Breast epithelium (tissue), 4 donors: ENCODE measurements at places on chromosomes 7 and 10. TPM values are rescaled to one million over a fixed set of nuclear protein-coding genes. Genes with fewer than 3 reads are reported as not detected.

GRCh38 chr10:127024685-127025435 is 119.6 kb downstream of the DOCK1 start:
- DNase-seq = no peak

DNA sequence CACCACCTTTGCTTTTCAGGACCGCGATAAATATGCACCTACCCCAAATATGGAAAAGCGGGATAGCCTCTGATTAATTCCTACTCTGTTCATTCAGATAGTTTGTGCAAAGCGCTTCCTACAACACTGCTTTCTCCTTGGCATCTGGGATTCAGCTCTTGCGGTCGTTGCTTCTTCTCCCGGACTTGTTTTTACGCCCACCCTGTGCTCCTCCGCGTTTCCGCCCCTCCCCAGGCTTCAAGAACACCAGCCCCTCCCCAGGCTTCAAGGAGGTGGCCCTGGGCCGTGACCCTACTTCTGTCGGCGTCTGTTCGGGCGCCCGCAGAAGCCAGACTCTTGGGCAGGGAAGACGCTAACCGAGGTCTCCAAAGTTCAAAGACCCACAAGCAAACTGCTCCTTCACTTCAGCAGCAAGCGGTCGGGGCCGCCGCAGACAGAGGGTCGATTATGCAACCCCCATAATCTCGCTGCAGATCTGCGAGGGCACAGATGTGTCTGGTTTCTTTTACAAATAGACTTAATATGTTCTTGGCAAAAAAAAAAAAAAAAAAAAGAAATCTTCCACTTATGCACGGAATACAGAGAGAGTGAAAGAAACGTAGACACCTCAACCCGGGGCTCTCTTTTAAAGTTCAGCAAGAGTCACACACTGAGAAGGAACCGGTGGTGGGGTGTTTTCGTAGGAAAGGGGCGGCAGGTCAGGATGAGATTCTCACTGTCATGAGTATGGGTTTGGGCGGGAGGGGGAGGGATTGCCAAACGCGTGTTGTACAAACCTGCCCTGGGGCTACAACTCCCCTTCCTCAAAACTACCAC is 1.9 kb downstream of the DLX5 start:
- DNase-seq = no peak

DNA sequence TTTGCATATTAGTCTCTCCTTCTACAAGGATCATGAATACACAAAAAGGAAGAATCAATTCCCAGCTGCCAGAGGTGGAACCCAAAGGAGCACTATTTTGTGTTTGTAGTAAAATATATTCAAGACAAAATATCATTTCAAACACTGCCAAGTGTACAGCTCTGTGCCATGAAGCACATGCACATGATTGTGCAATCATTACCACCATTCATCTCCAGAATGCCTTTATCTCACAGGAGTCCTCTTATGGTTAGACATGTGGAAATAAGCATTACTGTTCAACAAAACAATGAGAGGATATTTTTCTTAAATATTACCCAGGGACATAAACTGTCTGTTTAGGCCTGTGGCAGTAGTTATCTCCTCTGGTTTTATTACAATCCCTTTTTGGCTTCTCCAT is 151.4 kb upstream of the PPP1R3A start:
- no peak for DNase-seq

DNA sequence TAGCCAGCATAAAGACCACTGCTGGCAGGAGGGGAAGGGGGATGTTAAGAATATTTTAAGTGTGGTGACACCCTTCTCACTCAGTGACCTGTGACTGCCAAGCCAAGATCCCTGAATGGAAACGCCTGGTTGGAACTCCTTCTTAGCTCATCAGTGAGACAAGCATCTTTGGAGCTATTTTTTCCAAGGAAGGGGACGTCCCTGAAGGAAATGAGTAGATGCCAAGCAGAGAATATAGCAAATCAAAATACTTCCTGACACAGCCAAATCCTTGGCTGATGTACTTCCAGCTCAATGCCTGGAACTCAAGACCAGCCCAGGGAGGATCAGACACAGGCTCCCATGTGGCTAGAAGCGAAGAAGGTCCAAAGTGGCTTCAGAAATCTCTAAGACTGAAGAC is 82.2 kb downstream of the SORBS1 start:
- DNase-seq = no peak

- no peak for DNase-seq
Observed at GRCh38 chr7:114450431-114450830, 35.8 kb downstream of the FOXP2 start.

TDRD1 gene
- total RNA-seq = 0.73 TPM

DNA sequence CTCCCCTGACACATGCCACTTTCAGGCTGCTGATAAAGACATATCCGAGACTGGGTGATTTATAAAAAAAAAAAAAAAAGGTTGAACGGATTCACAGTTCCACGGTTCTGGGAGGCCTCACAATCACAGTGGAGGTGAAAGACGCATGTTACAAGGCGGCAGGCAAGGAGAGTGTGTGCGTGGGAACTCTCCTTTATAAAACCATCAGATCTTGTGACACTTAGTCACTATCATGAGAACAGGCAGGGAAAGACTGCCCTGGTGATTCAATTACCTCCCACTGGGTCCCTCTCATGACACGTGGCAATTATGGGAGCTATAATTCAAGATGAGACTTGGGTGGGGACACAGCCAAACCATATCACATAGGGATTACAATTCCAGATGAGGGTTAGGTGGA is 181.5 kb downstream of the TCERG1L start:
- DNase-seq = no peak

- no peak for DNase-seq
Observed at GRCh38 chr7:136140469-136140868, 163.3 kb upstream of the MTPN start.

- no peak for DNase-seq
Observed at GRCh38 chr10:81027223-81027622, 489.5 kb downstream of the SH2D4B start.

BHLHA15 gene
- total RNA-seq = 0.59 TPM

- DNase-seq = no peak
Observed at GRCh38 chr7:68417002-68417401, 1181.3 kb upstream of the AUTS2 start.

DNA sequence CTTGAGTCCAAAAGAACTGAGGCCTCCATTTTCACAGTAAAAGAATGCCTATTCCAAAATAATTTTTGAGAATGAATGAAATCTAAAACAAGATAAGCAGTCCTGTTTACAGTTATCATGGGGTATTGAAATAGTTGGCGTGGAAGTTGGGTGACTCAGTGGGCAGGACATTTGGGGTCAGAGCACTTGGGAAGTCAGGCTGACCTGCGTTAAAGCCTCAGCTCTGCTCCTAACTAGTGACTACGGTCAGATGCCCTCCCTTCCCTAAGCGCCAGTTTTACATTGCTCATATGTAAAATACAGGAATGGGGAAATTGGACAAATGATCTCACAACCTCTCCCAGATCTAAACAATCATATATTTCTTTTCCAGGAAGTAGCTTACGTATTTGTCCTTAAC is 2.3 kb upstream of the PAPSS2 start:
- DNase-seq = no peak

DNA sequence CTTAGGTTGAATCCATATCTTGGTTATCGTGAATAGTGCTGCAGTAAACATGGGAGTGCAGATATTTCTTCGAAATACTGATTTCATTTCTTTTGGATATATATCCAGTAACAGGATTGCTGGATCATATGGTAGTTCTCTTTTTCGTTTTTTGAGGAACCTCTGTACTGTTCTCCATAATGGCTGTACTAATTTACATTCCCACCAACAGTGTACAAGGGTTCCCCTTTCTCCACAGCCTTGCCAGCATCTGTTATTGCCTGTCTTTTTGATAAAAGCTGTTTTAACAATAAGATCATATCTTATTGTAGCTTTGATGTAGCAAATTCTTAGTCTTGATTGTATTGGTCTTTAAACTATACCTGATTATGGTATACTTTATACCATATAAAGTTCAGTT is 45.3 kb downstream of the ZNRF2 start:
- no peak for DNase-seq

CLDN4 gene
- total RNA-seq = 379 TPM

GRCh38 chr7:157460721-157461120 is 123.9 kb downstream of the DNAJB6 start:
- peak; percentile 31 for DNase-seq

GRCh38 chr10:75235375-75236177 is at the start of gene COMTD1:
COMTD1 (minus strand) TSS chr10:75235957; CDS start chr10:75235928, 29 bp downstream.
- peak; percentile 95 for DNase-seq

DNA sequence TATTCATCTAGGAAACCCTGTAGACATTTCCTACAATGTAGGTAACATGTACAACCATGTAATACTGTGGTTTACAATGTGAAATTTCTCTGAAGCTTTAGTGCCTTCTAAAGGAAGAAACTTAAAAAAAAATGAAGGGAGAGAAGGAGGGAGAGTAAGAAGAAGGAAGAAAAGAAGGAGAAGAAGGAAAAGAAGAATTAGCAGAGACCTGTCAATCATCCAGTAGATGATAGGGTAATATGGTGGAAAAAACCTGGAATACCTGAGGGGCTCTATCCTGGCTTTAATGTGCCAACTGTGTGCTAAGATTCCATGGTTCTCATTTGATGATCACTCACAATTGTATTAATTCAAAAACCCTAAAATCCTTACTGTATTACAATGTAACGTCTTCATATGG is 2.6 kb upstream of the LRRN3 start:
- DNase-seq = no peak

MXI1 gene
- total RNA-seq = 137 TPM

DNA sequence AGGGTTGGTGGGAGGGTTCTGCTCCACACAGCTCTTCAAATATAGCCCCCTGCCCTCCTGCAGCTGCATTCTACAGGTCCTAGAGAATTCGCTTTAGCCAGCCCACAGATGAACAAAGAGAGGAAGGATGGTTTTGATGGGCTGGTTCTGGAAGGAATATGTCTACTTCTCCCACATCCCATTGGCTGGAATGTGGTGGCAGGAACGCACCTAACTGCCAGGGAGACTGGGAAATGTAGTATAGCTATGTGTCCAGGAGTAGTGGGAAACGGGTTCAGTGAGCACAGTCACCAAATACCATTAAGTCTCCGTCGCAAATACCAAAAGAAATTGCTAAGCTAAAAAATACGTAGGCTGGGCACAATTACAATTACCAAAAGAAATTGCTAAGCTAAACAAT is 7.3 kb upstream of the PTER start:
- no peak for DNase-seq

PRKAG2 gene
- 32.3 TPM for total RNA-seq

DNA sequence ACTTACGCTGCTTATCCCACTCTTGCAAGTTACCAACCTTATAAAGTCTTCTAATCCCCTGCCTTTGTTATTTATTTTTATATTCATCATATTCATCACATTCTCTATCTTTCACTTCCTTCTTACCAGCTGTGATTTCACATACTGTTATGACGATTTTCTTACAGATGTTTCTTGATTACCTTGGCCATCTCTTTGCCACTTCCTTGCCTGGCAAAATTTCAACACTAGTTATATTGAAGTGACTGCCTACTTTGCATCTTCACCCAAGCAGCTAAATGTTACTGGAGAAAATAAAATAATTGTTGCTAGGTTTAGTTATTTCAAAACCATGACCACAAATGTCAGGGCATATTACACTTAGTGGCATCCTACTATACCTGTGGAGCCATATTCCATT is 8.8 kb upstream of the STEAP4 start:
- no peak for DNase-seq

MYH16 gene
- not detected for total RNA-seq

GRCh38 chr7:45980181-45980905 is 59.3 kb upstream of the IGFBP3 start:
- DNase-seq = no peak

- DNase-seq = no peak
Observed at GRCh38 chr7:106681815-106682495, 21.0 kb upstream of the CCDC71L start.

MGAM2 gene
- total RNA-seq = 2.9 TPM

- no peak for DNase-seq
Observed at GRCh38 chr10:35387768-35388167, 51.5 kb downstream of the CCNY start.

NKX2-3 gene
- 0.15 TPM for total RNA-seq

DNA sequence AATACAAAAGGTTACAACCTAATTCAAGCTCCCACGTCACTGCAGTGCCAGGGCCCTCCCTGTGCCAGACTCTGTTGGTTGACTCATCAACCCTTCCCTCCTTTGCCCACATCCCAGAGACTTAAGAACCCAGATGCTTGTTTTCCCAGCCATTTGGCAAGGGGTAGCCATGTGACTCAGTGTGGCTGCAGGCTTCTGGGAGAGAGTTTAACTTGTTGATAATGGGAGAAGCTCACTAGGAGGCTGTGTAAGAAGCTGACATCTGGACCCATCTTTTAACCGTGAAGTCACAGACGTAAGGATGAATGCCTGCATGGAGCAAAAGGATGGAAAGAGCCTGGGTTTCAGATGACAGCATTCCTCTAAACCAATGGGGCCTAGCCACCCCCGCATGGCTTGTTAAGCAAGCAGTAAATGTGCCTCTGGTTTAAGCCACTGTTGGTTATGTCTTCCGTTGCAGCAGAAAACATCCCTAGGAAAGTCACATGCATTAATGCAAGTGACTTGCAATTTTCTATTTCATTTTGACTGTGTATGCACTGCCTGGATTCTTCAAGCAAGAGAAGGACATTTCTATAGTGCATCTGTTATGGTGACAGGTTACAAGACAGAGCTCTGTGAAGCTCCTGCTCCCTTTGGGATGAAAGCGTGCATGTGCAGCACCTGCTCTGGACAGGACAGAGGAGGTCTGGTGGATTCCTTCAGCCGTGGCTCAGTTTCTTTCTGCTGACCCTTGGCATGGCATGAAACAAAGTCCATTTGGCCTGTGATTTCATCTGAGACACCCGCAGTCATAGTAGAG is 57.5 kb upstream of the CREB5 start:
- no peak for DNase-seq

- no peak for DNase-seq
Observed at GRCh38 chr10:61898435-61898778, 3.1 kb upstream of the ARID5B start.

SUV39H2 gene
- 5.6 TPM for total RNA-seq

- DNase-seq = peak; percentile 47
Observed at GRCh38 chr10:5563991-5564536, 39.3 kb downstream of the CALML3 start.

DNA sequence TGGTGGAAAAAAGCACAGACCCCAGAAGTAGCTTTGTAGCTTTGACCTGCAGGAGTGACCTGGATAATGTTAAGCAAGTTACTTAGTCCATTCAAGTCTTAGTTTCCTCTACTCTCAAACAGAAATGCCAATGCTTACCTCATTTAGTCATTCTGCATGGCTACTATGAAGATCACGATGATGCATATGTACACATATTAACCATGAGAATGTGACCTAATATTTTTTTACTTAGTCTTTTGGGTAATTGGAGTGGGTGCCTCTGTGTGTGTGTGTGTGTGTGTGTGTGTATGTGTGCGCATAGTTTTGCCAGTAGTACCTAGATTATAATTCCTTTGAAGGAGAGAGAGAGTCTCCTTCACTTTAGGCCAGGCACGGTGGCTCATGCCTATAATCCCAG is 95.8 kb downstream of the NRP1 start:
- no peak for DNase-seq

LOXL4 gene
- total RNA-seq = 6.9 TPM
